ENCODE measurements at places on chromosomes 13 and 19.

DNA sequence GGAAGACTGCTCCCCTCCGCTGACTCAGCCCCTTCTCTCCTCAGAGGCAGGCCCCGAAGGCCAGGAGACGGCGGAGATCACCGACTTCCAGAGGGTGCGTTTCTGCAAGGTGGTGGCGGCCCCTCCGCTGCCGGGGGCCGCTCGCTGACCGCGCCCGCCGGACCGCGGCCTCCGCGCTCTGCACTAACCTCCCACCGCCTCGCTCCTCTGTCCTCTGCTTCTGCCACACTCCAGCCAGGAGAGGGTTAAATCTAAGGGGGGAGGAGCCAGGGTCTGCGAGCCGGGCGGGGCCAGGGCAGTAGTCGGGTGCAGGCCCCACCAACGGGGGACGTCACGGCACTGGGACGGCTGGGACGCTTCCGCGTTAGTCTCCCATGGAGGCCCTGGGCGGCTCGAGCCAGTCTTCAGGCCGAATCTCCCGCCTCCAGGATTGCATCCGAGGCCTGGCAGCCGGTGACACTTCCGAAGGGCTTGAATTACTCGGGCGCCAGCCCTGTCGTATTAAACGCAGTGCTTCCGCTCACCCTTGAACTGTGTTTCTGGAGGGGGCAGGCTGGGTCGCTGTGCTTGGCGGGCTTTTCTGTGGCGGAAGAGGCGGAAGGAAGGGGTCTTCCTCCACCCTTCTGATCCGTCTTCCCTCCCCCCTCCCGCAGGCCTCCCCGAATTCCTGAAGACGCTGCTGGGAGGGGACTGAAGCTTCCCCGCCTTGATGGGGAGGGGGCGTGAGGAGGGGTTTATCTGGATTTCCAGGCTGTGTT lies 1.2 kb upstream of the INAFM1 start:
- peak; percentile 84 for DNase-seq

DNA sequence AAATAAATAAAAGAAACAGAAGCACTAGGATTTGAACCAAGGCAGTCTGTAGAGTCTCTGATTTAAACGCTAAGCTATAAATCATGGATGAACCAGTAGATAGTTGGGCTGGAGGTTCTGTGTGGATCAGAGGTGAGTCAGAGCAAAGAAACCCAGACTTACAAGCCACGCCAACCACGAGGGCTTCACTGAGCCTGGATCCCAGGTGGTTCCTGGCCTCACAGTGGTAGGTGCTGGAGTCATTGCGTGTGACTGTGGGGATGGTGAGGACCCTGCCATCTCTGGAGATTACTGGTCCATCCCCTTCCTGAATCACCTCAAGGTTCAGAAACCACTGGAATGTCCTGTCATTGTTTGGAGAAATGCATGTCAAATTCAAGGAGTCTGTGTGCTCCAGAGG lies 19.3 kb upstream of the CEACAM20 start:
- DNase-seq: no peak

GRCh38 chr19:53898636-53899341 lies 10.3 kb upstream of the CACNG7 start:
- no peak for DNase-seq

GRCh38 chr13:79237981-79238380 lies 168.1 kb downstream of the RBM26 start:
- DNase-seq: no peak

DNA sequence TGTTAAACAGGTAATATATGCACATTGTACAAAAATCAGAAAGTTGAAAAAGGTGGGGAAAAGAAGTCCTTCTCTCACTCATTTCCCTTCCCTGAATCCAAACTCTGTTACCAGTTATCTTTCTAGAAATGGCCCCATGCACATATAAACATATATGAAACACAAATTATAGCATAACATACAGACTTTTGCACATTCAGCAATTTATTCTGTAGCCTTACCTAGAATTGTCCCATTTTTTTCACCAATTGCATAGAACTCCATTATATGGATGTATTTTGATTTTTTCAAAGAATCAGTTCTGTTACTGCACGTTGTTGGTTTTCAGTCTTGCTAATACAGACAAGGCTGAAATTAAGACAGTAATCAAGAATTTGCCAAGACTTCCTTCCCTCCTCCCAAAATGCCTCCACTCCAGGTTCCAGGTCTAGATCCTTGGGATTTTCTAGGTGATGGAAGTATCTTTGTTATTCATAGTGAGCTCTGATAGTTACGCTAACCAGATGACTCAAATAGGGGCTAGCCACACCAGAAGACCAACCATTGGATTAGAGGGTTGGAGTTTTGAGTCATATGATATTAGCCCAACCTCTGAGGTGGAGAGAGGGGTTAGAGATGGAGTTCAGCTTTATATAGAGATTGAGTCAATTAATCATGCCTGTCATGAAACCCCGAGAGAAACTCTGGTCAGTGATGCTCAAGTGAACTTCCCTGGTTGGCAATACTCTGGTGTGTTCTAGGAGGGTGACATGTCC lies 30.7 kb downstream of the GPR180 start:
- no peak for DNase-seq

DNA sequence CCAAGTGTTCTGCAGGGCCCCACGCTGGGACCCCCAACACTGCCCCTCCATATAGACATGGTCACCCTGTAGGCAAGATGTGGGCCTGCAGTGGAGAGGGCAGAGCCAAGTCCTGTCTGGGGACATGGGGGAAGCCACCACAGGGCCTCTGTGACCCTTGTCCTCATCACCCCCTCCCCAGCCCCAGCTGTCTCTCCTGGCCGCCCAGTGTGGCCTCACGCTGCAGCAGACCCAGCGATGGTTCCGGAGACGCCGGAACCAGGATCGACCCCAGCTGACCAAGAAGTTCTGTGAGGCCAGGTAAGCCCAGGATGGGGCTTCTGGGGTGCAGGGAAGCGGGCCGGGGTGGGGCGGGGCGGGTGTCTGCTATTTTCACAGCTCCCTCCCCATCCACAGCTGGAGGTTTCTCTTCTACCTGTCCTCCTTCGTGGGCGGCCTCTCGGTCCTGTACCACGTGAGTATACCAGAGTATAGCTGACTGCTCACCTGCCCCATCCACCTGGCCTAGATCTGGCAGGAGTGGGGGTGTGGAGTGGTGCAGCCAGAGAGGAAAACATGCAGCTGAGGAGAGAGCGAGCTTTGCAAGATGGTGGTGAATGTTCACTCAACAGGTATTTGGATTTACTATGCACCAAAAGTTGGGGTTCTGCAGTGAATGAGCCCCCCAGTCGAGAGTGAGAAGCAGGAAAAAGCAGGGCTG lies 46.4 kb downstream of the CERS4 start:
- DNase-seq: no peak

DNA sequence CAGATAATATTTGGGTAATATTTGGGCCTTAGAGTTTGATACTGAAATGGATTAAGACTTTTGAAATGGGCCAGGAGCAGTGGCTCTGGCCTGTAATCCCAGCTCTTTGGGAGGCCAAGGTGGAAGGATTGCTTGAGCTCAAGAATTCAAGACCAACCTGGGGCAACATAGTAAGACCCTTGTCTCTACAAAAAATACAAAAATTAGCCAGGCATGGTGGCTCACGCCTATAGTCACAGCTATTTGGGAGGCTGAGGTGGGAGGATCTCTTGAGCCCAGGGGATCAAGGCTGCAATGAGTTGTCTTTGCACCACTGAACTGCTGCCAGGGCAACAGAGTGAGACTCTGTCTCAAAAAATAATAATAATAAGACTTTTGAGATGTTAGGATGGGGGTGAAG lies 926 bp upstream of the ZNF836 start:
- DNase-seq: no peak

GRCh38 chr19:30745476-30745985 lies 373.3 kb downstream of the ZNF536 start:
- DNase-seq: no peak

DNA sequence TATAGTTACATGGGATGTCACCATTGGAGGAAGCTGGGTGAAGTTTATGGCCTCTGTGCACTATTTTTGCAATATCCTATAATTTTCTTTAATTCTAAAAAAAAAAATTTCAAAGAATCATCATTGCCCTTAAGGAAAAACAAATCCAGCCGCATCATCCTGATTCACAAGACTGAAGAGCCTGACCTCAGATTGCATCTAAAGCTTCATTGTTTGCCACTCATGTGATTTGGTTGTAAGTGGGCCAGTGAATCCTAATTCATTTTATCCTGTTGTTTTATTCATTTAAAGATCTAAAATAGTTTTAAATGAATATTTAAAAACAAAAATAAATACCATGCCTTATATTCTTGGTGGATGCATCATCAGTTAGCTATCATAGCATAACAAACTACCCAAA lies 504.5 kb downstream of the TBC1D4 start:
- DNase-seq: no peak

- DNase-seq: no peak
Measured at GRCh38 chr13:114020750-114021463, 47.0 kb upstream of the C13orf46 start.

DNA sequence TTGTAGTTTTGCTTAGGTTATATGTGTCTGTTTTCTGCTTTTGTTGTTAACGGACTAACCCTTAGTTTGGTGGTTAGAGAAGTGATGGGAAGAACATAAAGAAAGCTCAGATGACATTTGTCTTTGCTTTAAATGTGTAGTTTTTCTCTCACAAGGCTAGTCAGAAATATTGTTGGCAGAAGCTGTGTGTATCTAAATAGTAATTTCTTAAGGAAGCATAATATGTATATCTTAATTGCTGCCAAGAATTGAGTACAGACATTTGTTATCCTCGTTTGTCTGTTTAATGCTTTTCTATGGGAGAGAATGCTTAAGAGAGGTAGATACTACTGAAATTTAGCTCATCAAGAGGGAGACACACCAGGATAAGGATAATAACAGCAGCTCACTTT lies 2.7 kb downstream of the RGCC start:
- DNase-seq: no peak

GRCh38 chr19:51750400-51751094 lies 1.1 kb downstream of the FPR1 start:
- no peak for DNase-seq

GRCh38 chr19:3990815-3991117 lies 5.5 kb upstream of the EEF2 start:
- no peak for DNase-seq

DNA sequence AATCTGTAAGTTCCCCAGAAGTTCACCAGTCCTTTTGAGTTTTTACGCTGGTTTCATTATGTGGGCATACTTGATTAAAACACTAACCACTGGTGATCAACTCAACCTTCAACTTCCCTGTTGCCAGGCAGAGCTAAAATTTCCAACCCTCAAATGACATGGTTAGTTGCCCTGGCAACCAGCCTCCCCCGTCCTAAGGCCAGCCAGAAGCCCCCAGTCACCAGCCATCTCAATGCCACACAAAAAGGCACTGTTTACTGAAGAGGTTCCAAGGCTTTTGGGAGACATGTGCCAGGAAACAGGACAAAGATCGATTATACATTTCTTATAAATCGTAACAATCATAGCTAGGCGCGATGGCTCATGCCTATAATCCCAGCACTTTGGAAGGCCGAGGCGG lies 1.6 kb downstream of the ZNF649 start:
- no peak for DNase-seq

GRCh38 chr19:30689474-30689873 lies 317.3 kb downstream of the ZNF536 start:
- DNase-seq: no peak

GRCh38 chr13:112968380-112968909 lies 569 bp upstream of the MCF2L start:
- DNase-seq: no peak

GRCh38 chr19:55585658-55586339 lies 5.2 kb upstream of the ZNF579 start:
- peak; percentile 73 for DNase-seq
